ENCODE measurements at places on chromosomes 2 and 18. TPM values are rescaled to one million over a fixed set of nuclear protein-coding genes. Genes with fewer than 3 reads are reported as not detected.

Gene CSRNP3
- 2.4 TPM for total RNA-seq

Gene SP5
- total RNA-seq: 0.10 TPM

Gene FOXD4L1
- total RNA-seq: 1.0 TPM

Gene STARD6
- total RNA-seq: not detected

Gene IL1B
- not detected for total RNA-seq

Gene EMILIN1
- total RNA-seq: 87.7 TPM

Gene BIN1
- total RNA-seq: 90.4 TPM

Gene CHRNG
- total RNA-seq: 36.6 TPM
